ENCODE measurements at places on chromosomes 3 and 15.

GRCh38 chr3:17258823-17259436 is 374.2 kb downstream of the PLCL2 start:
- peak; percentile 1 for DNase-seq

- no peak for DNase-seq
Observed at GRCh38 chr15:56987286-56987685, 68.8 kb downstream of the TCF12 start.

GRCh38 chr3:27356976-27357375 is 12.2 kb downstream of the NEK10 start:
- DNase-seq: no peak

- no peak for DNase-seq
Observed at GRCh38 chr3:190121383-190121782, 686 bp upstream of the P3H2 start.

- no peak for DNase-seq
Observed at GRCh38 chr15:85762756-85763127, 32.0 kb downstream of the KLHL25 start.

- no peak for DNase-seq
Observed at GRCh38 chr3:149623824-149624223, 34.0 kb downstream of the WWTR1 start.

DNA sequence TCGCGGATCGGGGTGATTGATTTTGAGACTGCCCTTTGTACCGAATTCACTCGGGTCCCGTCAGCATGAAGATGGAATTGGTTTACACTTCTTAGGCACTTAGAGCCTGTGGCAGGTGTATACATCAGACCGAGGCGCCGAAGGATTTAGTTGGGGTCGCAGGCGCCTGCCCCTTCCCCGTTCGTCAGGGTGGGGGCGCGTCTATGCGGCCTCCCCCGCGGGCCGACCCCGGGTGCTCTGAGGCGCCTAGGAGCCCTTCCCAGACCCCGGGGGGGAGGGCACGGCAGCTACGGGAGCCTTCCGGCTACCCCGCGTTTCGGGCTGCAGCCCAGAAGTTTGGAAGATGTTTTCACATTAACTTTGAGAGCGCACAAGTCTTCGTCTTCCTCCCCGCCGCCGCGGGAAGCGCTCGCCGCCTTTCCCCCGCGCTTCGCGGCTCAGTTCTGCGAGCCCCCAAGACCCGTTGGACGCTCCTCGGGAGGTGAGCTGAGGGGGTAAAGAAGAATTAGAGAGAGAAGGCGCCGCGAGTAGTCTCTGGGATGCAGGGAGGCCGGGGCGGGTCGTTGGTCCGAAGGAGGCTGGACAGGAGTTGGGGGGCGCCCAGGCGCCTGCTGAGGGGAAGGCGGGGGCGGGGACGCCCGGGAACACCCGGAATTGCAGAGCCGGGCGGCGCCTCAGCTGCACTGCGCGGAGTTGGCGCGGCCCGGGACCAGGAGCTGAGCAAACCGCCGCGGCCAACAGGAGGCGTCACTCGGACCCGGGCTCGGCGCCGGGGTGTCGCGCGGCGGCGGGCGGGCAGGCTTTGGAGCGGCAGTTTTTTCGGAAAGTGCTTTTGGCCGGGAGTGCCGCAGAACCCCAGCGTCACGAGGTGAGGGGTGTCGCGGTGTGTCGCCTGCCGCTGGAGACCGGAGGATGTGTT is 780 bp downstream of the TIPARP start:
- peak; percentile 52 for DNase-seq

DNA sequence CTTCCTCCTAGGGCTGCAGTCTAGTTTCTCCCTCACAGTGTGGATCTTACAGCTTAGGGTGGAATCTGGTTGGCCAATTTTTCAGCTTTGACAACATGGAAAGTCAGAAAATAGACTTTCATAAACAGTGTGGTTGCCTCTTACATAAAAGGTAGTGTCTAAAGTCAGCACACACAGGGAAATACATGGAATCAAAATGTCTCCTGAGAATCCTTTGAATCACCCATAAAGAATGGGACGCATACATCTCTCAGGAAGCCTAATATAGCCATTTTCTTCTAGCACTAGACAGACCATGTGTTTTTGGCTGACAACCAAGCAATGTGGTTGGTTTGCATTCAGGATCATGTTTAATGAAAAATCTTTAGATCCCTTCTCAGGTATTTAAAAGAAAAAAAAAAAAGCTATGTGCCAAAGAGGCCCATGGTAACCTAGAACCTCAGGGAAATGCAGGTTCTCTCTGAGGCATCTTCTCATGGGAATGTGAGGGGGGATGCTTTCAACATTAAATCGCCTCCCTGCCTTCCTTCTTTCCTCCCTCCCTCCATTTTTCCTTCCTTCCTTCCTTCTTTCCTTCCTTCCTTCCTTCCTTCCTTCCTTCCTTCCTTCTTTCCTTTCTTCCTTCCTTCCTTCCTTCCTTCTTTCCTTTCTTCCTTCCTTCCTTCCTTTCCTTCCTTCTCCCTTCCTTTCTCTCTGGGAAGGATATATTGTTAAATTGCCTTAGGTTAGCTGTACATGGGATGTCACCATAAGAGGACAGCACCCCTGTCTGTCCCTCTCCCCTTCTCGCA is 34.3 kb upstream of the ZBTB38 start:
- no peak for DNase-seq

GRCh38 chr3:45488591-45488990 is 100.2 kb downstream of the LARS2 start:
- no peak for DNase-seq

DNA sequence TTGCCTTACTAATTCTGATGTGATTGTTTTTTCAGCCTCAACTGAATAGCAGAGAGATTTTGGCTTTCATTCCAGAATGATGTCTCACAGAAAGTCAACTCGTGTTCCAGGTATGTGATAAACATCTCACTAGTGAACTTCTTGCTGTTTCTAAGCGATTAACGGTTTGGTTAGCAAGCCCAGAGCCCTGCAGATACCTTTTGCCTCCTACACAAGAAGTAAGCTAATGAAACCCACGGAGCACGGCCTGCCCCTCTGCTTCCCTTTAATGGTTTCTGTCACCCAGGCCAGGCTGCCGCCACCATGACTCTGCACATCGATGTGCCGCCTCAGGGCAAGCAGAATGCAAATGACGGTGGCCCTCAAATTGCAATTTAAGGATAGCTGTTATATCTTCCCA is 155.9 kb upstream of the ICE2 start:
- peak; percentile 58 for DNase-seq

DNA sequence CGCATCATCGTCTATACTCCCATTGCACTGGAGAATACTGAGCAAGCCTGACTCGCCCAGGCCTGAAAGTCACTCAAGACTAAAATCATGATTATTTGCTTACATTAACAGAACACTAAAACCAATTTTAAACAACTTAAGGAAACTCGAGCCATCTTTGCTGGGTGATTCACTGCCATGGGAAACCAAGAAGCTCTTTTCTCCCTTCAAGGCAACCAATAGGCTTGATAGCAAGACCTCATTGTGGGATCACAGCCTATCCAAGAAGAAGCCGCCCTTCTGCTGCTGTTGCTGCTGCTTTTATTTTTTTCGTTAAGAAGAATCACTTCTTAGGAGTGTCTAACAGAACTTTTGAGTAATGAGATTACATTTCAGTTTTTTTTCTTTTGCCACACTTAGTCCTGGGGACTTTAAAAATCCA is 479.4 kb downstream of the FOXP1 start:
- DNase-seq: no peak

DNA sequence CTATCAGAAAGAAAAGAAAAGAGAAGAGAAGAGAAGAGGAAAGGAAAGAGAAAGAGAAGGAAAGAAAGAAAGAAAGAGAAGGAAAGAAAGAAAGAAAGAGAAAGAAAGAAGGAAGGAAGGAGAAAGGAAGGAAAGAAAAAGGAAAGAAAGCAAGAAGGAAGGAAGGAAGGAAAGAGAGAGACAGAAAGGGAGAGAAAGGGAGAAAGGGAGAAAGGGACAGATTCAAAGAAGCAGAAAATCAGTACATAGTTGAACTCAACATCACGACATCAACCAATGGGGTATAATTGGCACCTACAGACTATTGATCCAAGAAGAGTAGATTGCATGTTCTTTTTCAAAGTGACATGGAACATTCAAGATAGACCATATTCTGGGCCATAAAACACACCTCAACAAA is 45.2 kb downstream of the HOMER2 start:
- no peak for DNase-seq

- no peak for DNase-seq
Observed at GRCh38 chr3:17494117-17494809, 248.2 kb downstream of the TBC1D5 start.

Measured in hematopoietic multipotent progenitor cell (in vitro differentiated cells).